GM23338 (cell line): ENCODE measurements at places on chromosomes 1 and 21.

DNA sequence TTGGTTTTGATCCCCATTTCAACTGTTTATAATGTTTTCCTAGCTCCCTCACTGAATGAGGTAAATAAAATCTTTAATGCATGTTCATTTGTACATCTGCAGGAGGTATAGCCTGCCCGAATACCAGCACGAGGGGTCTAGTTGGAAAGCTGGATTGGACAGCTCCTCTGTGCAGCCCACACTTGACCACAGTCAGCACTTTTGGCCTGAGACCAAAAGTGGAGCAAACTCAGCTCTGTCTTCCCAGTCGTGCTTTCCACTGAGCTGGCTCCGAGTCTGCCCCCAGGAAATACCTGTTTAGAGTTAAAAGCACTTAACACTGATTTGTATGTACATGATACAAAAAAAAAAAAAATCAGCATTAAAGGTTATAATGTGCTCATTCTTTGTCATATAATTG, 224.4 kb downstream of the DSCAM start:
- no peak for DNase-seq

DNA sequence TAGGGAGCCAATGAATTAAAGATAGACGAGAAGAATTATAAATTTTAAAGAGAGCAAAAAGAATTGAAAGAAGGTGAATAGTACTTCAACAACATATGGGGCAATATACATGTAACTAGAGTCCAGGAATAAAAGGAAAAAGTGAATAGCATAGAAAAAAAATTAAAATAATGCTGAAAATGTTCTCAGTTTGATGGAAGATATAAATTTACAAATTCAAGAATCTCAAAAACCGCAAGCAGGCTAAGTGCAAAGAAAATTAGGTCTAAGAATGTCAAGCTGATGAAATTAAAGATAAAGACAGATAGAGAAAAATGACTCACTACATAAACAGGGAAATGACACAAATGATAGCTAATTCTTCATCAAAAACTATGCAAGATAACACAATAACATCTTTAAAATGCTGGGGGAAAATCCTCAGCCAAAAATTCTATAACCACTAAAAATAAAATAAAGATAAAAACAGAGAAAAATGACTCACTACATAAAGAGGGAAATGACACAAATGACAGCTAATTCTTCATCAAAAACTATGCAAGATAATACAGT, 326.3 kb downstream of the TBX15 start:
- no peak for DNase-seq

DNA sequence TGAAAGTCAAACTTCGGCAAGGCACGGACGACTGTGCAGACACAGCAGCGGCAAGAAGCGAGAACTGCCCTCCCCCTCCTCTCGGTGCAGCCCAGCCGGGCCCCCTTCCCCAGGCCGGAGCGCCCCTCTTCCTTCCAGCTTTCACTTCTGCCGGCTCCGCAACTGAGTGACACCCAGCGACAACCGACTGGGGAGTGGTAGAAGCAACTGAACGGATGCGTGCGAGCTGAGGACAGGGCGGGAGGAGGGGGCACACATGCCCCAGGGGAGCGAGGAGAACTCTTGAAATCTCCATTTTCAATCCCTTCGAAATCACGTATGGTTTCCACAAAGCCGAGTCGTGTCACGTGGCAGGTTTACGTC, 146.6 kb downstream of the PGBD5 start:
- no peak for DNase-seq

DNA sequence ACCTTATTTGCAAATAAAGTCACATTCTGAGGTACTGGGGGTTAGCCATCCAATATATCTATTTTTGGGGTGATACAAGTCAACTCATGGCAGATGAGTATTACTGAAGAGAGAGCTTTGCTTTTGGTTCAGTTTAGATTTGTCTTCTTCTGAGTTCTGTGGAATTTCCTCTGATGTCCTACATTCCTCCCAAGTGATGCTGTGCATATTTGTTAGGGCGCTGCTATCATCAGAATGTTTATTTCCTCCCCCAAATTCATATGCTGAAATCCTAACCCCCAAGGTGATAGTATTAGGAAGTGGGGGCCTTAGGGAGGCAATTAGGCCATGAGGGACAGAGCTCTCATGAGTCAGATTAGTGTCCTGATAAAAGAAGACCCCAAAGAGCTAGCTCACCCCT, 96.2 kb upstream of the WLS start:
- no peak for DNase-seq

- DNase-seq: no peak
Measured at GRCh38 chr1:238029126-238029525, 138.4 kb upstream of the ZP4 start.

DNA sequence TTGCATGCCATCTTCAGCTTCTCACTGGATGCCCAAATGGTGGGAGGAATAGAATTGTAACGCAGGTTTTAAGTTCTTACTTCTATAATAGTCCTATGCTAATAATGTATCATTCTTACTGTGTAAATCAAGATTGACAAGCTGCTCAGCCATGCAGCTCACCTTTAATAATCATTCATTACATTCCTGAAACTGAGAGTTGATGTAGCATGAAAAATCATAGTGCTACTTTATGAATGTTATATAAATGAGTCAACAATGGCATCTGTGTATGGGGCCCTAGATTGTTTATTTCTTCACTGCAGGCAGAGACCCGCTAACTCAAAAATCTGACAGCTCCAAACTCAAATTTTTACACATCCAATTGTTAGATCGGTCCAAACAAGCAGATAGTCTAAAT, 34.4 kb downstream of the FH start:
- DNase-seq: no peak

GRCh38 chr1:9652379-9653209, 1.1 kb downstream of the PIK3CD start:
- DNase-seq: peak; percentile 47

DNA sequence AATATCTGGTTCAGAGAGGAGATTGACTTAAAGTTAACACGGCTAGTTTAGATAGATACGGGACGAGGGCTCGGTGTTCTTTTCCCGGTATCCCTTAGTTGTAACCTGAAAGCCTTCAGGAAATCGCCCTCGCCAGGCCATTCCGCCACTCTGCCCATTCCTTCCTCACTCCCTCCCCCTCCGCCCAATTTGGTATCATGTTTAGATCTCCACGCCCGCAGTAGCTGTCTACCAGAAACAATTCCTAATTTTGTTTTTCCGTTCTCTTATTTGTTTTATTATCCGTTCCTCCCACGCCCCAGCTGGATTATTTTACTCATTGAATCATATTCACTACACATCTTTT, 685 bp upstream of the VAMP4 start:
- DNase-seq: peak; percentile 74
